ENCODE measurements at places on chromosomes 2 and 18. TPM values are rescaled to one million over a fixed set of nuclear protein-coding genes. Genes with fewer than 3 reads are reported as not detected.

DNA sequence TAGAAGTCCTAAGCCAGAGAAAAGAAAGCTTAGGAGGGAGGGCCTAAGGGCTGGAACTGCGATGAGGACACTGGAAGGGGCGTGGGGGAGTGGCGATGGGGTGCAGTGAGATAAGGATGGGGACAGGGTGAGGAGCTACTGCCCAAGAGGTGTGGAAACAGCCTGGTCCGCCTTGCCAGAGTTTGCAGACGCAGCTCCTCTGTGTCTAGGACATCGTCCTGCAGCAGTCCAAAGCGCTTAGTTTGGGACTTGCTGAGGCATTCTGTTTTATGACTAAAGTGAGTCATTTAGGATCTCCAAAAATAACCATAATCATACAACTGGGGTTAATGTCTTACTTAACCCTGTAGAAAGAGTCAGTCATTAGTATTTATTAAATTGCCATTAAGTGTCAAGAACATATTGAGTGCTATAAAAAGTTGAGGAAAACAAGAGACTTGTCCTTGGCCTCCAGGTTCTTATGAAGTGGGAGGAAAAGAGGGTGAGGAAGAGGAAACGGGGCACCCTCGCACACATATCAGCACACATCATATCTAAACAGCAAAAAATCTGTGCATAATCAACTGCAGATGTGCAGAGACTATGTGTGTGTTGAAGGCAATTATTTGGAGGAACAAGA, 74.8 kb downstream of the CDK15 start:
- no peak for DNase-seq

- DNase-seq: no peak
Observed at GRCh38 chr18:28048612-28049011, 128.3 kb downstream of the CDH2 start.

STK11IP gene
- 13.7 TPM for polyA plus RNA-seq

DNA sequence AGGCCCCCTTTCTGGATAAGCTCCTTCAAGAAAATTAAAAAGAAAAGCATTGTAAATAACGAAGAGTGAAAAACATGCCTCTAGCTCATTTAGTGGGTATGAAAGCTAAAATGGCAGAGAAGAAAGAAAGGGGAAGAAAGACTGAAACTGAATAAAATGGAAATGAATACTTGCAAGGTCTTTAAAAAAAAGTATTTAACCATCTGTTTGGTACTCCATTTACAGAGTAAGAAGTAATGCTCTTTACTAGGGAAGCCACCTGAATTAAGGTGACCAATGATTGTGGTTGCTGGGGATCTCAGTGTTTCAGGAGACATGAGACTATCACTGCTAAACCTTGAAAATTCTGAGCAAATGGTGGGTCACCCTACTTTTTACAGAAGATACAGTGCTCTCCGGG, 17.7 kb upstream of the ARL5A start:
- DNase-seq: no peak

NMUR1 gene
- polyA plus RNA-seq: 0.32 TPM

RAB6C gene
- 0.24 TPM for polyA plus RNA-seq

MAP2 gene
- polyA plus RNA-seq: 11.3 TPM

- no peak for DNase-seq
Observed at GRCh38 chr2:233430081-233430480, 75.8 kb downstream of the DGKD start.

DNA sequence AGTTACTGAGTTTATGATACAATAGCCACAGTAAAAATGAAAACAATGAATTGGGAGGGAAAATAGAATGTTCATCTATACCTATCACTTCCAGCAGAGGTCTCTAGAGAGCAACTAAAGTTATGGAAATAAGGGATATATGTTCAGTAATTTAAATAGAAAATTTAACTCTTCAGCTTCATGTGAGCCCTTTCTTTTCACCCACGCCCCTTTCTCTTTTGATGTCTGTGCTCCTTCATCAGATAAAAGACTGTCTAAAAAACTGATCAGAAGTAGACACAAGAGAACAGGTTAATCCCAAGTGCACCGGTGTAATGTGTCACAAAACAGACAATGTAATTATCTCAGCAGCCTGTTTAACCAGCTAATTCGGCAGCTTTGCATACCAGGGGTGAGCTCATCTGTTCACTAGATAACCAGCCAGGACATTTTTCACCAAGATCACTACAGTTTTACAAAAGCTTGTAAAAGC, 238.5 kb upstream of the ERBB4 start:
- DNase-seq: peak; percentile 19

DNA sequence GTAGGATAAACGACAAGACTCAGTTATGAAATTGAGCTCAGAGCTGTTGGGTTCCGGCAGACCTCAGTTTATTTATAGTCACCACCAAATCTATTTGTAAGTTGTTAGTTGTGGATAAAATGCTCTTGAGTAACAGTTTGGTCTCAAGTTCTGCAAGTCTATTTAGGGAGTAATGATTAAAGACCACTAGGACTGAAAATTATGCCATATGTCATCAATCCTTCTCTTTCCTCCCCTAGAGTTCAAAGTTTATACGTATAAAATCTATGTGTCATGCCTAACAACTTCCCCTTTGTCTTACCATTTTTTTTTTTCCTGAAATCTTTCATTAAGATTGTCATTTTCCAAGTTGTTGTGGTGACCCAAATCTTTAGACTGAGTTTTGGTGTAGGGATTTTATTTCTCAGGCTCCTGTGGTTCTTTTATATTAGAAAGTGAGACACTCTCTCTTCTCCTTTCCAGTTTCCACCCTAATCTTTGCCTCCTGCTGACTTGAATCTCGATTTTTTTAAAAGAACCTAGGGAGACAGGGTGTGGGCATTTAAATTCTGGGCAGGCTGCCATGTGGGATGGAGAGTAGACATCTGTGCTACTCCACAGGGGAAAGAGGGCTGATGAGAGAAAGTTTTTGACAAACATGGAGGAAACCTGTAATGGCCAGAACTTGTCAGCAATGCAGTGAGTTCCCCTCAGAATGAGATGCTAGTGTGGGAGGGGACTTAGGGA, 51.0 kb downstream of the LAMA3 start:
- no peak for DNase-seq

DNA sequence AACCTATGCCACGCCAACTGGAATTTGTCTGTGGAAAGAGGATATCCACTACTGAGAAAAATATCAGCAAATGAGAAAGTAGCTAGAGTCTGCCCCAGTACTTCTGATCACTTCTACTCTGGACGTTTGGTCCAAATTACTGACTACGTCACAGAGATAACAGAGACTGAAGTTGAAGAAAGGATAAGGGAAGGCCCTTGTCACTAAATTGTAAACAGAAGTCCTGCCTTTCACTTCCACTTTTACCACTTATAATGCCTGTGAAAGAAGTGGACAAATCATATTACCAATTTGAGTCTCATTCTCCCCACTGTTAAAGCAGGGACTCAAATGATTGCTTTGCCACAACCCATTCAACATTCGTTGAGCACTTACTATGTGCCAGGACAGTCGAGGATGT, 173.9 kb upstream of the ERBB4 start:
- DNase-seq: no peak

DNA sequence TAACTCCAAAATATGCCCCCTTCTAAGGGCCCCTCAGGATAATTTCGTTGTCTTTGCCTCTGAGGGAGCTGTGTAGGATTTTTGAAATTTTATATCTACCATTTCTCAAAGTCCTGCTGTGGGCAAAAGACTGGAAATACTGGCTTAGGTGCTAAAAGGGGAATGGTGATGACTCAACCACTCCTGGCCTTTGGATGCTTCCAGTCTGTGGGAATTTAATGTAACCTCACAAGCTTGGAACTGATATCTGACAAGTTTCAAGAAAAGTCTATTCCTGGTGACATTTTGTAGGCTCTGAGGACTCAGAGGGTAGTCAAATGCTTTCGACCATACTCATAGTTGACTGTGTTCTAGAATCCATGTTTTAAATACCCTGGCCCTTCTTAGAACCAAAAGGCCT, 3.4 kb upstream of the APCDD1 start:
- DNase-seq: no peak

DNA sequence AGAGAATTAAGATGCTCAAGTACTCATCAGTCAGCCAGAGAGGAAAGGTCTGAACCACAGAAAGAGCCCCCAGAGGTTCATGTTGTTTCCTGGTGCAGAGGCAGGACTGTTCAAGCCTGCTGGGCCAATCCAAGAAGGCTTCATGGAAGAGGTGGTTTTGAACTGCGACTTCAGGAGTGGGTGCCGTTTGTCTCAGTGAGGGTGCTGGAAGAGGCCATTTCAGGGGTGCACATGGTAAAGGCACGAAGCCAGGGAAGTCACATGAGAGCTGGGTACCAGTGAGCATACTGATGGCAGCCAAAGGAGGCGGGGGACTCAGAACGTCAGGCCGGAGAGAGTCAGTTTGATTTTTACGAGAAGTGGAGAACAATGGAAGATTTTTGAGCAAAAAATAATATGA, 55.5 kb downstream of the EMILIN2 start:
- no peak for DNase-seq

GRCh38 chr2:234479465-234479864, 17.4 kb downstream of the ARL4C start:
- DNase-seq: no peak

DNA sequence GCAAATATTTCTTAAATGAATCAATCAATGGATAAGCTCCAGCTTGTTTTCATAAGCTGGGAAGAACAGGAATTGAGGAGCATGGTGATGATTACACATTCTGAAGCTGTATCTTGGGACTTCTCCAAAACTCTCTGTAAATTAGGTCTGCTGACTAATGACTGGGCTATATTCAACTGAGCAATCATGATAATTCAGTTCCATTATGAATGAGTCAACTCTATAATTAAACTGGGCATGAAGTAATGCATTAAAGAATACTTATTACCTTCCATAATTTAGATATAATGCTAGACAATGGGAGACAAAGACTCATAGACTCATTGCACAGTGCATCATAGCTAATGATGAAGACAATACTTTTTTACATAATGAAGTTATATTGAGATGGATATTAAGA, 207.4 kb downstream of the CBLN2 start:
- no peak for DNase-seq

LRRFIP1 gene
- 127 TPM for polyA plus RNA-seq

SMIM21 gene
- polyA plus RNA-seq: not detected

DNA sequence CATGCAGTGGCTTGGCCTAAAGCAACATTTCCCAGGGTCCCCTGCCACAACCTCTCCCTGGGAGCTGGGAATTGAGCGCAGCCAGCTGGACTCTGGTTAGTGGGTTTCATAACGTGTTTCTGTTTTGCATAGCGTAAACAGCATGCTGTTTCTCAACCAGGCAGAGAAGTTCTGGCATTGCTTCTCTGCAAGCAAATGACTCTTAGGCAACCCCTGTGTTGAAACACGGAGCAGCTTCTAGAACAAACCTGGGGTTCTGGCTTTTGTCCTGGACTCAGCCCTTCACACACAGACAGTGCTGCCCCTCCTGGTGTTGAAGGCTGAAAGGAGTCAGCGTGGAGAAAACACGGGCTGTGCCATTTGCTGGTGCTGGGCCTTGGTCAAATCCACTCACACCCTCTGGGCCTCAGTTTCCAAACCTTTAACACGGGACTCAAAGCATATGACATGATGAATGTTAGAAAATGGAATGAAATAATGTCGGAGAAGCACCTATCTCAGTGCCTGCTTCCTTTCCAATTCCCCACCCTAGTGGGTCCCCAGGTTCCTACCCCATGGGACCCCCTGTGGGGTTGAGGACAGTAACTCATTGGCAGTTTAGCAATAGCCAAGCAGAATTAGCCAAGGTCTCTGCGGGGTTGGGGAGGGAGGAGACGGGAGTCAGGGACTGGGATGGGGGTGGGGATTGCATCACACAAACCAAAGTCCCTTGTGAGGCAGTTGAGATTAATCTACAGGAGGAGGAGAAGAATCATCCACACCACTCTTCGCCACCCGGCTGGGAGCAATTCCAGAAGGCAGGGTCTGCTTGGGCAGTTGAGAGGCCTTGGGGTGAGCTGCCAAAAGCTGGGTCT, 30.2 kb upstream of the IL1R2 start:
- peak; percentile 65 for DNase-seq

GRCh38 chr2:188523919-188524318, 232.2 kb downstream of the GULP1 start:
- DNase-seq: no peak

GRCh38 chr2:127161176-127162136, 54.5 kb upstream of the BIN1 start:
- DNase-seq: no peak

LONRF2 gene
- polyA plus RNA-seq: 1.2 TPM

DNA sequence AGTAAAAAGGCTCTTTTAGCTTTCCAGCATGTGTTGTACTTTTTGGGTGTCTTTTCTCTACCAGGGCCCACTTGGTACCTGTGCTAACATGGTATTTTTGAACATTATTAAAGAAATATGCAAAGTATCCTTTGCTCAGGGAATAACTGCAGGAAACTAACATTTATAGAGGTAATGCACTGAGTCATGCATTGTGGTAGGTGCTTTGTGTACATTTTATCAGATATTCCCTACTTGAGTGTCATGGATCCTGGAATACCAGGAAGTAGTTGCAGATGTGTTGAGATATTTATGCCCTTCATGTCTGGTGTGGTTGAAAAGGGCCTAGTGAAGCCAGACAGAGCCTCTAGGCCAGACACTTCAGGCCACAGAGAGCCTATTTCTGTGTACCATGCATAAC, 215.5 kb upstream of the CYRIA start:
- DNase-seq: no peak

STAMBP gene
- 52.3 TPM for polyA plus RNA-seq

DNA sequence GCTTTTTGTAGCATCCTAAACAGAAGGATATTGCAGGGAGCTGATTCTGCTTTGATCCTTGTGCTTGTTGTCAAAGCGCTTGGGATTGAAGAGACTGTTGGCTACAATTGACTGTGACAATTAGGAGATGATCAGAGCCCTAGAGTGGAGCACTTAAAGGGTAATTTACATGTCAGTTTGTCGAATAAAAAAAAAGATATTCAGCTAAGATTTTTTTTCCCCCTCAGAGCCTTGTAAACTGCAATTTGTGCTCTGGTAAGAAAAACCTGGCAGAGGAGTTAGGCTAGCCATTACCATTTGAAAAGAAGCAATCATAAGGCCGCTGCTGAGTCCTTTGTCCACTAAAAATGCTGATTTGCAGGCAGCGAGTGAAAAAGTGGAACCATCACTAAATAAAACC, 47.8 kb upstream of the ZEB2 start:
- DNase-seq: no peak

COPS8 gene
- polyA plus RNA-seq: 67.2 TPM

SATB2 gene
- 2.4 TPM for polyA plus RNA-seq

LIMS2 gene
- polyA plus RNA-seq: 24.8 TPM

GRCh38 chr2:3608373-3609278, 13.7 kb downstream of the COLEC11 start:
- no peak for DNase-seq

DNA sequence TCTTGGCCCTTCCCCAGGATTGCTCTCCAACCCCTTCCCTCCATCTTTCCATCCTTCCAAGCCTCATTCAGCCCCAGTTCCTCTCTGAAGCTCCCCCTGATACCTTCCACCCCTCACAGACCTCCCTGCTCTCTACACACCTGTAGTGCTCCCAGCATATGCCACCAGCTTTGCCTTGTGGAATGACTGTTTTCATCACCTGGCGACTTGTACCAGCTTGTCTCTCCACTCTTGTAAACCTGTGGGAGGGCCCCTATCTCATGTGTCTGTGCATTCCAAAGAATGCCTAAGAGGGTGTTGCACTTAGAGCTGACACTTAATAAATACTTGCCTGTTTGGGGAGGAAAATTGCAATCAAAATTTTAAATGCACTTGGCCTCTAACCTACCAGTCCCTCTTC, 198.7 kb downstream of the BCL11A start:
- DNase-seq: no peak

DYNAP gene
- polyA plus RNA-seq: not detected

GRCh38 chr2:98137196-98137595, 50.2 kb downstream of the VWA3B start:
- DNase-seq: no peak
